ENCODE measurements at places on chromosomes 5 and 9. TPM values are rescaled to one million over a fixed set of nuclear protein-coding genes. Genes with fewer than 3 reads are reported as not detected.

Gene ZNG1E
- total RNA-seq = 28.6 TPM

Gene WDR70
- 37.9 TPM for total RNA-seq

Gene PNPLA7
- not detected for total RNA-seq

Gene DAPK1
- 44.6 TPM for total RNA-seq

Gene CDH9
- not detected for total RNA-seq

Gene XPA
- 4.9 TPM for total RNA-seq

GRCh38 chr5:109961751-109962150 lies 272.0 kb downstream of the MAN2A1 start:
- DNase-seq = no peak

DNA sequence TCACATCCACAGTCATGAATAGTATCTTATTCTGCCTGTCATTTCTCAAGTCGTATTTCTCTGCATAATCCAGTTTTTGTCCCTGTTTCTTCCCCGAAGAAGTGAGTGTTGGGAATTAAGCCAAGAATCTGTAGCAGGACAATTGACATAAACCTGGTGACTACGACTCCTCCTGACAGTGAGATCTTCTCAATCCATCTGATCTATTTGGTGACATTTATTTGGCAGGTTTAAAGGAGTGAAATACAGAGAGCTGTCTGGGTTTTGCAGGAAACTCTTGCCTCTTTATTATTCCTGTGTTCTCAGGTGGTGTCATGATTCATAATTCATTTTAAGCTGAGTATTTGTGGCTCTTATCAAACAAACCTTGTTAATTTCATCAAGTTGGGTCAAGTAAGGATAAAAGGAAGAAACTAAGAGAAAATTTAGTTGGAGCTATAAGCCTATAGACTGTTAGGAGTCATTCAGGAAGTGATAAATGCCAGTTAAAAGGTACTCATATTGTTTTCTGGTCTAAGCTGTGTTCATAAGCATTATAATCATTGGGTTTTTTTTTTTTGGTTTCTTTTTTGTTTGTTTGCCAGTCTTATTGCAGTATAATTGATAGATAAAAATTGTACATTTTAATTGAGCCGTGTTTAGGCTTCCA lies 95.9 kb upstream of the PCSK1 start:
- no peak for DNase-seq

DNA sequence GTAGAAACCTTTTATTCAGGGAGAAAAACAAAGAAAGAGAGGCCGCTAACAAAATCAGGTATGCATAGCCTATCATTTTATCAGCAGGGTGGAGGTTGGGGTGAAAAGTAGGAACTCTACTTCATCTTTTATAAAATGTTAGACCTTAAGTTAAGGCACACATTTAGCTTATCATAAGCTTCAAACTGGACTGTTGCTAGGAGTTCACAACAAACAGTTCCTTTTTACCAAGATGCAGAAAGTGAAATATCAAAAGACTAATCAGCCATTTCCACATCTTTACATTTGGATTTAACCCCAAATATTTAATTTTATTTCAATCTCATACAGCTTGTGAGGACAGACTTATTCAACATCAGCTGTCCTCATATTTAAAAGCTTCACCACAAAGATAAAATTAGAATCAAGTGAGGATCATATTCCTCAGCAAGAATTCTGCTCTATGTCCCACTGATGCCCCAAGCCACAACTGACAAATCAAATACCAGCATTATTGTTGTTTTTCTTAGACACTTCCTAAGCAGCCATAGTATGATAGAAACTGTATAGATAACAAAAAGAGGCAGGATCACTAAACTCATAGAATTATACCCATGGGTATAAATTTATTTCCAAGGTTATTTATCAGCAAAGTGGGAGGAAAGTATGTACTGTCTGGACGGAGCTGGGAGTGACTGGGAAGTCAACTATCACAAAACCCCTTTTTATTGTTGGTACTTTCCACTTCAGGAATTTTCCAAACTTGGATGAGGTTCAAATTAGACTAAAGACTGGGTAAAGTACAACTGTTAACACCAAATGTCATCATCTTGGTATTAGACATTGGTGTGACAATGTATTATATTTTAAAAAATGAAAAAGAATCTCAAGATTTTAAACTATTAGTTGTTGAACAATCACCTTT lies 29.9 kb upstream of the MYOT start:
- DNase-seq = no peak

GRCh38 chr5:32733590-32734340 lies 22.6 kb downstream of the NPR3 start:
- DNase-seq = no peak

GRCh38 chr5:44875661-44876605 lies 67.2 kb downstream of the MRPS30 start:
- DNase-seq = peak; percentile 14

- DNase-seq = no peak
Observed at GRCh38 chr5:177403102-177403791, 2.8 kb upstream of the PFN3 start.

DNA sequence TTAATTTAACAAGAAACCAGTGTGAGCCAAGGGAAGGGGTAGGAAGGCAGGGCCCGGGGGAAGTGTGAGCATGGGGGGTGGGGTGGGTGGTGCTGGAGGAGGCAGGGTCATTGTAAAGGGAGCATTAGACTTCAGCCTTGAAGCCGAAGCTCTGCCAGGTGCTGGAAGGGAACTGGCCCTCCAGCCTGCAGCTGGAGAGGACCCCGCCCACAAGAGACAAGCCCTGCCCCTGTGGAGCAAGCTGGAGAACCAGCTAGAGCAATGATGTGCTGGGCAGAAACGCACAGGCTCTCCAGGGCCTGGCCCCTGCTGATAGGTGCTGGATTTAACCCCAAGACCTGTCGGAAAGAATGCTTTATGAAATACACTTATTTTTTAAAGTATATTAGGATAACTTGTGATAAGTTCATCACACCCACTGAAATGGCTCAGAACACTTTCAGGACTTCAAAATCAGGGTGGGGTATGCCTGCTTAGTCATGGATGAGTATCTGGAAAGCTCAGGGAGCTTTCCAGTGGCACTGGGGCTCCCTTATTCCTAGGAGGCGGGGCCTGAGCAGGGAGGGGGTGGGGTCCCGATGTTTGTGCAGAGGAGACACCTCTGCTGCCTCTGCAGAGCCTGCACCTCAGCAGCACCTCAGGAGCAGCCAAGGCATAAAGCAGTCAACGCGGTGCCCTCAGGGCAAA lies 27.1 kb downstream of the UBE2QL1 start:
- DNase-seq = no peak

DNA sequence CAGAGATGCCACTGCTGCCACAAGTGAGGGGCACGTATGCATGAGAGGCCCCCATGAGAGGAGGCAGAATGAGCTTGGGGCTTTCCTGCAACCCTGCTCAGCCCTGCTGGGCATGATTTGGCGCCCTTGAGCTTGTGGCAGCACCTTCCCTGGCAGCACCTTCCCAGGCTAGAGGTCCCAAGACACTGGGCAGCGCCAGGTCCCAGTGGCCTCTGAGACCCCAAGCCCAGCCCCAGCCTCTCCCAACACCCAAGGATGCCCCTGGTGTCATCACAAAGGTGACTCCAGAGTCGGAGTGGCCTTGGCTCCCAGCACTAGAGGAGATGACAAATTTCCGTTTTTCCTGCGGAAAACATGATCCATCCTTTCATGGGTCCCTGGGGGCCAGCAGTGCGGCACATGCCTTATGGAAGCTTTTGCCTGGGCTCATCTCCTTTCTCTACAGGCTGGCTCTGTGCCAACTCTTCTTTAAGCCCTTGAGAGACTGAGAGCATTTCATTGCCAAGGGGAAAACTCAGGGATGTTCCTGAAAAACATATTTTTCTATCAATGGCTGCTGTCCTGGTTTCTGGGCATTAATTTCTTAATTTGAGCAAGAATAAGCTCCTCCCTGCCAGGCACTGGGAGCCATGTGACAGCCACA lies 77.1 kb upstream of the ADAMTS2 start:
- no peak for DNase-seq

DNA sequence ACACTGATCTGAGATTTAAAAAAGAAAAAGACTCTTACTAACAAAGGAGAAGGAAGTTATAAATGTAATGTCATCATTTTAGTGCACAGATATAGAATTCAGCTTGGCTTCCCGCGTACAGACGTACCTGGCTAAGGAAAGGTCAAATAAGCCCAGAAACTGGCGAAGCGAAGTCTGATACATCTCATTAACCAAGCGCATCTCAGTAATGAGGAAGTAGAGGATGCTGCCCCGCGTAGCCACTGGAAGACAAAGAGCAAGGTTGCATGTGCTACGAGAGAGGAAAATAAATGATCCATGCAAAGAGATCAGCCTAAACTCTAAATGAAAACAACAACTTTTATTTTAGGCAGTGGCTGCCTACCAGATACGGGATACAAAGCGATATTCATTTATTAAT lies 208.8 kb downstream of the DNAH5 start:
- DNase-seq = no peak

- DNase-seq = no peak
Observed at GRCh38 chr9:31573561-31573960, 810.9 kb upstream of the ACO1 start.

GRCh38 chr5:113749334-113749733 lies 235.8 kb downstream of the YTHDC2 start:
- no peak for DNase-seq

All from MG63 (cell line).